ENCODE measurements at places on chromosomes 16 and 17.

DNA sequence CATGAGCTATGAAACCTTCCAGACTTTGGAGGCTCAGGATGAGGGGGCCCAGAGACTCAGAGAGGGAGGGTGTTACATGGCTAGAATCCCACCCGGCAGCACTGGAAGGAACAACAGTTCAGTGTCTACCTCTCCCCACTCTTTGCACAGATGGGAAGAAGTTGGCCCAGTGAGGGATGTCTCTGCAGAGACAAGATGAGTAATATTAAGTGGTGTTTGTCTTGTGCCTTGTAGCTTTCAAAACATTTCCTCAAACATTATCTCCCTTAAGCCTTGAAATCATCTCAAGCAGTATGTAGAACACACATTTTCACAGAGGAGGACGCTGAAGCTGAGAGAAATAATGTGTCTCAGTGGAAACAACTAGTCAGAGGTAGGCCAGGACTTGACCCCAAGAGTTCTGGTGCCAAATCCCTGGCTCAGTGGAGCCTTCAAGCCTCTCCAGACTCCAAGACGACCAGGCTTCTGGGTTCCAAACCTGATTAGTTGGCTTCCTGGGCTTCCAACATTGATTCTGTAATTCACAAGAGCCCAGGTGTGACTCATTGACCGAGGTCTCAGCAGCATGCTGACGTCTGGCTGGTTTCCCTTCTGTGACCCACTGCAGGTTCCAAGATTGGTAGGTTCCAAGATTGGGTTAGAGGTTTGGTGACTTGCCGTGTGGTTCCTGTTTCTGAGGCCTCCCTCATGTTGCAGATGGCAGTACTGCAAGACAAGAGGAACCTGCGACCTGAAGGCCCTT is 7.4 kb downstream of the RNF112 start:
- DNase-seq: peak; percentile 18

GRCh38 chr16:7025616-7026190 is 306.9 kb upstream of the RBFOX1 start:
- DNase-seq: peak; percentile 18

- DNase-seq: no peak
Measured at GRCh38 chr16:77963185-77964044, 58.9 kb upstream of the CLEC3A start.

DNA sequence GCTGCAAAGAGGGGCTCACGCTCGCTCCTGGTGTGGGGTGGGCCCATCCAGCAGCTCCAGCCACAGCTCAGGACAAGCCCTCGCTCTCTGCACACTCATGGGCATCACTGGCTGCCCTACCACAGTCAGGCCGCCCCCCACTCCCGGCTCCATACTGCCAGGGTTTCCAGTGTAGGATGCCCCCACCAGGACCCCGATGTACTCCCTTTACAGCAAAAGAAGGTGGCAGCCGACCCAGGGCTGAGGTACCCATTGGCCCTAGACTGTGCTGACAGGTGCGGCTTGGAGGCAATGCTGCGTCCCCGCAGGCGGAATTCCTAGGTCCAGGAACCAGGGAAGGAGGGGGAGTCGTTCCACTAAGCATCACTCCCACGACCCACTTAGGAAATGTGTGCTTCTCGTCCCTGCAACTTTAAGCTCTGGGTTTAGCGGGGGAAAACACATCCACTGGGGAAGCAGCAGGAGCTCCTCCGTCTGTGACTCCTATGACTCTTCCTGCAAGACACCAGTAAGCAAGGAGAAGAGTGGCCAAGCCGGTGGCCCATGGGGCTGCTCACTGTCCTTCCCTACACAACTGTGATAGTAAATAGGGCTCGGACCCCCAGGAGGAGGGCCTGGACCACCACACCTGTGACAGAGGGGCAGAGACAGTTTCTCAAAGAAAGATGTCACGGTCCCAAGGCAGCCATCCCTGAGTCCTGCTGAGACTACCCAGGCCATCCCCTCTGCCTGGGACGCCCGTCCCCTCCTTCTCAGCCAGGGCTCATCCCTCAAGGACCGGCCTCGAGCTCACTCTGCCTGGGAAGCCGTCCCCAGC is 13.1 kb downstream of the CORO7 start:
- no peak for DNase-seq

DNA sequence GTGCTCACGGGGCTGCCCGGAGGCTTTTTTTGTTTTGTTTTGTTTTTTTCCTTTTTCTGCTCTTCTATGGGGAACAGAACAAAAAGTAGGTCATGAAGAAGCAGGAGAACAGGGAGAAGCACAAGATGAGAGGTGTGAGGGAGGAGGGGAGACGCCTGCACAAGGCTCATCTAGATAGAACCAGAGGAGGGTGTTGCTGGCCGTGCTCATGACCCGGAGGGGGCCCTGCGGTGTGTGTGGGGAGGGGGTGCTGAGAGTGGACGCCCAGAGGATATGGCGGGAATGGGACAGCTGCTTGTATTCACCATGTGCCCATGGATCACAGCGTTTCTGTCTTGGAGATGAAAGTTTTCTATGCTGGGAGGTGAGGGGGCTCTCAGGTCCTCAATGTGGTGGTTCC is 183.7 kb downstream of the FOXL1 start:
- no peak for DNase-seq

DNA sequence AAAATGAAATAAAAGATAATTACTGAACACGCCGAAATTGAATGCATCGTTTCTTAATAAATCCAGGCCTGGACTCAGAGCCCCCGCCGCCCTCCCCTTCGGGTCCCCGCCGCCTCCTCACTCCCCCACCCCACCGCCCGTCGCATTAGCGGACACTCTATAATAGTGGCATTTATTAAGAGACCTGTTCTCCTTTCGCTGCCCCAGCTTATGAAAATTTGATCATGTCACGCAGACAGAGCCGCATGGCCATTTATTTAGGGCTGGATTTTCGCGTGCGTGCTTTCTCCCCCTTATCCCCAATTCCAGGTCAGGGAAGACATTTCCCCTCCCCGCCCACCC is 6.3 kb upstream of the HOXB2 start:
- DNase-seq: no peak

GRCh38 chr16:12330946-12331345 is 354.4 kb downstream of the SNX29 start:
- no peak for DNase-seq

- DNase-seq: no peak
Measured at GRCh38 chr16:69599731-69600130, 34.0 kb downstream of the NFAT5 start.

DNA sequence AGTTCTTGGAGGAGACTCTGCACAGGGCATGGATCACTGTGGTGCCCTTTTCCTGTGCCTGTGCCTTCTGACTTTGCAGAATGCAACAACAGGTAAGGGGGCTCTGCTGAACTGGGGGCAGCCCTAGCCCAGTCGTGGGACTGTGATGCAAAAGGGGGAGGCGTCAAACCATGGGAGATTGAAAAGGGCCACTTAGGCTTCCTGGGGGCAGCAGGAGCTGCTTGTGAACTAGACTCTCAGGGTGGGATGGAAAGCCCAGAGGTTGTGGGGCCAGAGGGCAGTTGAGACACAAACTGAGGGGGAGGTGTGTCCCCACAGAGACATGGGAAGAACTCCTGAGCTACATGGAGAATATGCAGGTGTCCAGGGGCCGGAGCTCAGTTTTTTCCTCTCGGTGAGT is 19.6 kb downstream of the ADGRG5 start:
- no peak for DNase-seq

GRCh38 chr16:21116148-21116693 is 34.4 kb downstream of the DNAH3 start:
- peak; percentile 2 for DNase-seq

DNA sequence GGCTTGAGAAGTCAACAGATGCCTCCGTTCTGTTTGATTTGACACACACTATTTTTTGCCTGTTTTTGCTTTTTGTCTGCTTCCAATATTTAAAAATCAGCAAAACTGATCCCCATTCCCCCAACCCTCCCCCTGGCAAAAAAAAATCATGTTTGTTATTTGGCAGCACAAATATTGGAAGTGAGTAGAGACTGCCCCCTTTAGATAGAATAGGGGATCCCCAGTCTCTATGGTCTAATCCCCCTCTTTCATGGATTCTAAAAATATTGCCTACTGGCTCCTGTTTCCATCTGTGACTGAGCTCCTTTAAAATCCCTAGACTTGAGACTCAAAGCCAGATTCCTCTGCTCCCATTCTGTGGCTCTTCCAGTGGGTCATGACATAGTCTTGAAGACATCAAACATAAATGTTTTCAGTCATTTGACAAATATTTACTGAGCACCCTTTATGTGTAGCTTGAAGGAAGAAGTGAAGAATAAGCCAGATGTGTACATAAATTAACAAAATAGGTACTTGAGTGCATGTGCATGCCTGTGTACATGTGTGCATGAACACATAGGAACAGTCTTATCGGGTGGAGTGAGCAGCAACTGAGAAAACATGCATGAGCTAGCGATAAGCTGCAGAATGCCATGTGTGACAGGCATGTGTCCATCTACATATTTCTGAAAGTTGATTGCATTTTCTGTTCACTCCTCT is 101.2 kb downstream of the SALL1 start:
- DNase-seq: no peak

DNA sequence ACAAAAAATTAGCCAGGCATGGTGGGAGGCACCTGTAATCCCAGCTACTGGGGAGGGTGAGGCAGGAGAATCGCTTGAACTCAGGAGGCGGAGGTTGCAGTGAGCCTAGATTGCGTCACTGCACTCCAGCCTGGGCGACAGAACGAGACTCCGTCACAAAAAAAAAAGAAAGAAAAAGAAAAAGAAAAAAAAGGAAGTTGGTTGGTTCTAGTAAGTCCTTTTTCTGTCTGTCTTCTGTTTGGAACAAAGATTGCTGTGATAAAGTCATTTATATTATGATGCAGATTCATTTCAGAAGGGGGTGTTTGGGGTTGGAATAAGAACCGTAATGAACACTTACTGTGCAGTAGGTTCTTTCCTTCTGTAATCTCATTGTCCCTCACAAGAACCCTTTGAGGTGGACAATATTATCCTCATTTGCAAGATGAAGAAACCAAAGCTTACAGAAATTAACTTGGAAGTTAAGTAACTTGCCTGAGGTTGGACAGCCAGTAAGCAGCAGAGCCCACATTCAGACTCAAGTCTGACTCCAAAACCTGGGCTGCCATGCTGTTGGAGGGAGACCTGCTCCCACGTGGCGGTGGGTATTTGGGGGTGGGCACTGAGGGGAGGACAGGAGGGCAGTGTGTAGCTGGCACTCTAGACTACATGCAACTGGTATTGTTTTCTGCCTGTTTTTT is 10.3 kb downstream of the MINK1 start:
- DNase-seq: no peak

DNA sequence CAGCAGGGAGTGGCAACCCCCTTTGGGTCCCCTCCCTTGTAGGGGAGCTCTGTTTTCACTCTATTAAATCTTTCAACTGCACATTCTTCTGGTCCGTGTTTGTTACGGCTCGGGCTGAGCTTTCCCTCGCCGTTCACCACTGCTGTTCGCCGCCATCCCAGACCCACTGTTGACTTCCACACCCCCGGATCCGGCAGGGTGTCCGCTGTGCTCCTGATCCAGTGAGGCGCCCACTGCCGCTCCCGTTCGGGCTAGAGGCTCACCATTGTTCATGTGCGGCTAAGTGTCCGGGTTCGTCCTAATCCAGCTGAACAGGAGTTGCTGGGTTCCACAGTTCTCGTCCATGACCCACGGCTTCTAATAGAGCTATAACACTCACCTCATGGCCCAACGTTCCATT is 408.1 kb downstream of the KCNJ2 start:
- no peak for DNase-seq

DNA sequence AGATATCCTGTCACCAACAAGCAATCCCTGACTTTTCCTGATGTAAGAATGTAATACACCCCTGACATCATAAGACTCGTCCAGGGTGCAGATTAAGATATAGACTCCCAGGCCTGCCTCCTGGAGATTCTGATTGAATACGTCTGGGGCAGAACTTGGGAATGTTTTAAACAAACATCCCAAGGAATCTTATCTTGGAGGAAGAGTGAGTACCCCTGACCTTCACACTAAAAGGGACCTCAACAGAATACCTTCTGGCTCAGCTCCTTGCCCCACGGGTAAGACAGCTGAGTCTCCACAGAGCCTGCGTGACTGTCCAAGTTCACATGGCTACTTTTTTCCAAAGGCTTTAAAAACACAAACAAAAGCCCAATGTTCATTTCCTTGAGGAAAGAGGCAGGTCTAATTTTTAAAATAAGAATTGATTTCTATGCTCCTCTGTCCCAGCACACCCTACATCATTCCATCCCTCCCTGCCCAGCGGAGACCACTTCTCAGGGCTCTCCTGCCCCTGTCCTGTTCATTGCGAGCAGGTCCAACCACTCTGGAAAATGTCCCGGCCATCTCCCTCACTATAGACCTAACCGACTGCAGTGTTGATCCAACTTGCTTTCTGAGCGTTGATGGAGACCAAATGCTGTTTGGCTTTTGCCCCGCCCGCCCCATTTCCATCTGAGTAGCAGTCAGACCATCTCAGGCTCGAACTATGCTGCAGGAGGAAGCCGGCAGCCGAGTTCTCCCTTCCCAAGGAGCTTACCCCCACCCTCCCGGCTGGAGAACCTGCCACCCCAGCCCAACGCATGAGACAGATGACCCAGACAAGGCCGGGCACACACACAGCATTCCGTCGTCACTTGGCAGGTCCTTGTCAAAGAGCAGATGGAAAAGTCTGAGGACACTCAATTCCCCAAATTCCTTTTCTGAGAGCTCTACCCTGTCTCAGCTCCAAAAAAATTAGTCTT is 44.1 kb upstream of the MYH10 start:
- no peak for DNase-seq

DNA sequence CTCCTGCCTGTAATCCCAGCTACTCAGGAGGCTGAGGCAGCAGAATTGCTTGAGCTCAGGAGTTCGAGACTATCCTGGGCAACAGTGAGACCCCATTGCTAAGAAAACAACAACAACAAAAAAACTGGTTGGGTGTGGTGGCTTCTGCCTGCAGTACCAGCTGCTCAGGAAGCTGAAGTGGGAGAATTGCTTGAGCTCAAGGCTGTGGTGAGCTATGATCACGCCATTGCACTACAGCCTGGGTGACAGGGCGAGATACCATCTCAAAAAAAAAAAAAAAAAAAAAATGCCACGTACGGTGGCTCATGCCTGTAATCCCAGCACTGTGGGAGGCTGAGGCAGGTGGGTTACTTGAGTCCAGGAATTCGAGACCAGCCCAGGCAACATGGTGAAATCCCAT is 34.1 kb downstream of the NME2 start:
- no peak for DNase-seq

DNA sequence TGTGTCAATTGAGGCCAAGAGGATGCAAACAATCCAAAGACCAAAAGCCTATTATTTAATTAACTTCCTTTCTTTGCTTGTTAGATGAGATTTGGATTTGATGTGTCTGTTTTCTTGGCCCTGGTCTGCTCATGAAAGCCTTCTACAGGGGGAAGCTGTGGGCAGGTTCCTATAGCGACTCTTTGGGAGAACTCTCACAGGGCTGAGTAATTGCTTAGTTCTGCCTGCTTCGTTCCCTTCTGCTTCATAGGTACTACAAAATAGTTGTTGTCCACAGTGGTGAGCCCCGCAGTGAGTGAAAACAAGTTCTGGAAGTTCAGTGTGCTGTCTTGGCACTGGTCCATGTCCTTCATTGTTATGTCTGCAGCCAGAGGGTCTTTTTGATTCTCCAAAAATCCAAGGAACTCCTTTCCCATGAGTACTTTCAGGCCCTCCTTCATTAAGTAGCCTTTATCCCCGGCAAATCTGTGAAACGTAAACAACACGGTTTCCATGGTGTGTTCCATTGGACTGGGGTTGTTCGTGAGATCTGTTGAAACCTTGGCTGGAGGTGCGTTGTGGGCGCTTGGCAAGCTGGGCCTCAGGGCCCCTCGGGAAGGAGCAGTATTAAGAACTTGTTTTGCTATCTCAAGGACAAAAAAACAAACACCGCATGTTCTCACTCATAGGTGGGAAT is 30.0 kb upstream of the ANKRD40CL start:
- no peak for DNase-seq

All from activated T-cell treated with anti-CD3 and anti-CD28 coated beads for 48 hours (primary cell).